ENCODE measurements at places on chromosomes 1 and 21.

DNA sequence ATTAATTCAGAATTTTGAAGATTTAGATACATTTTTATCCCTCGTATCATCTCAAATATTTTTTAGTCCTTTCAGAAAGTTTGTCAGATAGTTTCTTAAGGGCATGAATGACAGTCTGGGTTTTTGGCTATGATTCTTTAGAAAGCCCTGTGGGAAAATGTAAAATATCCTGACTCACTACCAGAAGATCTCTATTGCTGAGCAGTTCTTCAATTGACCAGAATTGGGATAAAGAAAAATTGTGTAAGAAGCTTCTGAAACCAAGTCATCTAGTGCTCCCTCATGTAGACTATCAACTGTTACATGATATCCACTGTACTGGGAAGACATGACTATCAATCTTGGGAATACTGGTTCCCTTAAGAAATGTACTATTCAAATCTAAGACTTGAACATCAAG, 608.3 kb upstream of the CHRM3 start:
- no peaks in the 10 kb centered on the region for H3K36me3 ChIP-seq
- H3K4me1 ChIP-seq, result no peaks in the 10 kb centered on the region
- H3K27ac ChIP-seq, result no peak overlapping the region
- H3K27me3 ChIP-seq, result no peaks in the 10 kb centered on the region

DNA sequence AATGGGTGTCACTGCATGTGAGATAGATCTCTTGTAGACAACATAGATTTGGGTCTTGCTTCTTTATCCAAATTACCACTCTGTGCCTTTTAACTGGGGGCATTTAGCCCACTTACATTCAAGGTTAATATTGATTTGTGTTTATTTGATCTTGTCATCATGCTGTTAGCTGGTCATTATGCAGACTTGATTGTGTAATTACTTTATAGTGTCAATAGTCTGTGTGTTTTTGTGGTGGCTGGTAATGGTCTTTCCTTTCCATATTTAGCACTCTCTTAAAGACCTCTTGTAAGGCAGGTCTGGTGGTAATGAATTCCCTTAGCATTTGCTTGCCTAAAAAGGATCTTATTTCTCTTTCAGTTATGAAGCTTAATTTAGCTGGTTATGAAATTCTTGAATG, 29.6 kb downstream of the ZNF691 start:
- no peak for DNase-seq
- no peaks in the 10 kb centered on the region for H3K36me3 ChIP-seq
- no peaks in the 10 kb centered on the region for H3K27me3 ChIP-seq
- H3K4me1 ChIP-seq, result no peaks in the 10 kb centered on the region
- no peak overlapping the region for H3K27ac ChIP-seq
- H3K4me3 ChIP-seq, result no peak overlapping the region

GRCh38 chr1:219991511-219991810, 54.8 kb downstream of the EPRS1 start:
- no peaks in the 10 kb centered on the region for H3K4me1 ChIP-seq
- H3K4me3 ChIP-seq, result no peak overlapping the region
- no peak overlapping the region for H3K27ac ChIP-seq
- no peak for DNase-seq

- no peak overlapping the region for H3K27ac ChIP-seq
- no peaks in the 10 kb centered on the region for H3K27me3 ChIP-seq
- H3K36me3 ChIP-seq, result no peaks in the 10 kb centered on the region
- peak; percentile 99 for DNase-seq
- H3K4me3 ChIP-seq, result no peak overlapping the region
- H3K4me1 ChIP-seq, result no peaks in the 10 kb centered on the region
Measured at GRCh38 chr1:205061665-205062069, 18.7 kb downstream of the CNTN2 start.

DNA sequence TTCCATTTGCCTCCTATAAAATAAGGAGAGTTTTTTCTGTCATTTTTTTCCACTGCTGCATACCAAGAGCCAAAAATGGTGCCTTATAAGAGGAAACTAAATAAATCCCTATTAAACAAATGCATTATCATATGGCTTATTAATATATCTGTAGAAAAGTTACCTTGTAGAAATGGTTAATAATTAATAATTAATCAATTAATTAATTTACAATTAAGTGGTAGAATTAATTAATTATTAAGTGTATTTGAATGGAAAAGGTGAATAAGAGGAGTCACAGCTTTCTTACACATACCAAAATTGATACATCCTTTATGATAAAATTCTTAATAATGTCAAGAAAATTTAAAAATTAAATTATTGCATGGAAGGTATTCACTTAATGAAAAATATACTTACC, 35.6 kb upstream of the RGS18 start:
- no peaks in the 10 kb centered on the region for H3K36me3 ChIP-seq
- H3K27ac ChIP-seq, result no peak overlapping the region
- H3K27me3 ChIP-seq, result no peaks in the 10 kb centered on the region

DNA sequence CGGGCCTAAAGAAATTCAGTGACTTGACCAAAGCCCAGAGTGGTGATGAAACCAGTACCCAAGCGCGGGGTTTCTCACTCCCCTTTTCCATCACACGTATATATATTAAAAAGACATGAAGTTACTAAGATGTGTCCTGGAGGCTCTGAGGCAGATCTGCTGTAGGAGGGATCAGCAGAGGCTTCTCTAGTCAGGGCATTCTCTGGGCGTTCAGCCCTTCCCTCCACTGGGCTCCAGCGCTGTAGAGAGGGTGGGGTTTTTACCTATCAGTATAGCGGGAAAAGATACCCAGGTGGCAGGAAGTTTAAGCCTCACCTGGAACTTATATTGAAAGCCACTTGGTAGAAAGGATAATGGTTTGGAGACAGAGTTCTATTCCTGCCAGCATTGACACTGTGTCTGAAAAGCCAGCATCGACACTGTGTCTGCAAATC, 862 bp upstream of the PLEKHO1 start:
- no peak for DNase-seq
- peaks cover 2% of the 10 kb centered on the region for H3K27me3 ChIP-seq
- H3K4me1 ChIP-seq, result no peaks in the 10 kb centered on the region

DNA sequence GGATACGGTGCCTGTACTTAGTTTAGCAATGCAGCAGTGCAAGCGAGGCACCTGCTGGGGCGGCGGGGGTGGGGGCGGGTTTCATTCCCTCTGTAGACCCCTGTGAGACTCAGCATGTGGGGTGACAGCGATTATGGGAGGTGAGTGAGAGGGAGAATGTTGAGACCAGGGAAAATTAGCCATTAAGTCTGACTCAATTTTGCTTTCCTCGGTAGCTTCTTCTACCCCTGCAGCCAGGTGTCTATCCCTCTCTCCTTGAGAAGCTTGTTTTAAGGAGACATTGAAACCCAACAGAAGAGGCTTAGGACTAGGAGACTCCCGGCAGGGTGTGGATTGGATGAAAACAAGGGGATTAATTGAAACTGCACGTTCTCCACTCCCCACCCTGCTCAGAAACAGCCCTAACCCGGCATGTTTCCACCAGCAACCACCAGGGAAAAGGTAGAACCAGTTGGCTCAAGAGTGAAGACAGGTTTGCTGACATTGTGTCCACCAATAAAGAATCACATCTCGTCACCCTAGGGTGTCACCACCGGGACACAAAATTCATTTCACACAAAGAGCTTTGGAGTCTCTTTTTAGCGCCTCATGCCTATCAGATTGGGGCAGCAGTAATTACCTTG, 20.6 kb upstream of the ATF3 start:
- DNase-seq, result no peak
- H3K27me3 ChIP-seq, result no peaks in the 10 kb centered on the region
- H3K4me3 ChIP-seq, result no peak overlapping the region

GRCh38 chr21:39184050-39184980, 1.1 kb upstream of the PSMG1 start:
- no peak overlapping the region for H3K27ac ChIP-seq
- DNase-seq, result no peak
- H3K36me3 ChIP-seq, result peaks cover 6% of the 10 kb centered on the region

- no peaks in the 10 kb centered on the region for H3K4me1 ChIP-seq
- H3K4me3 ChIP-seq, result no peak overlapping the region
- no peak overlapping the region for H3K27ac ChIP-seq
- no peaks in the 10 kb centered on the region for H3K27me3 ChIP-seq
- no peak for DNase-seq
Measured at GRCh38 chr1:15343729-15344128, 66.0 kb upstream of the EFHD2 start.

- no peaks in the 10 kb centered on the region for H3K27me3 ChIP-seq
- DNase-seq, result no peak
- H3K36me3 ChIP-seq, result no peaks in the 10 kb centered on the region
- no peak overlapping the region for H3K27ac ChIP-seq
Measured at GRCh38 chr1:226216056-226216455, 7.4 kb upstream of the MIXL1 start.

DNA sequence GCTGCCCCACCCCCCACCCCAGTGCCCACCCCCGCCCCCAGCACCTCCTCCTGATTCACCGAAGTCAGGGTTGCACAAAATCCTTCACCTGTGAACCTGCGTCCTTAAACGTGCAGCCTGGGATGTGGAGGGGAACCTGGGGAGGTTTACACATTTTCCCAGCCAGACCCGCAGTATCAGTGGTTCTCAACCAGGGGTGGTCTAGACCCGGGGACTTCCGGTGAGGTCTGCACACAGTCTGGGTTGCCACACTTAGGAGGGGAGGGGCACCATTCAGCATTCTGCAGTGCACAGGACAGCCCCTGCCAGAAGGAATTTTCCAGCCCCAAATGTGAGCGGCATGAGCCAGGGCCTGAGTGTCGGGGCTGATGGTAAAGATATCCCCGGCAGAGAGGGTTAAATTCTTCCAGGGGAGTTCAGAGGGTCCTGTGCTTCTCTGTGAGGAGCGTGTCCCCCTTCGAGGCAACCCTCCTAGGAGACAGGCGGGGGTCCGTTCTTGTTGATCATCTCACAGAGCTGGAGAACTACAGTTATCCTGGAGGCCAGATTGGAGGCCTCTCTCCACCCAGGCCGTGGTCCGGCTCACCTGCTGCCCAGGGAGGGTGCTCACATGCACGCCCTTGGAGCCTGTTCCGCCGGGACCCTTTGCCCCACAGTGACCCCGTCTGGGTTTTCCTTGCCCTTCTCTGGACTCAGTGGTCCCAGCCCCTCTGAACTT, 113.6 kb downstream of the SIK1 start:
- no peaks in the 10 kb centered on the region for H3K36me3 ChIP-seq
- H3K27me3 ChIP-seq, result no peaks in the 10 kb centered on the region
- H3K27ac ChIP-seq, result no peak overlapping the region
- peaks cover 5% of the 10 kb centered on the region for H3K4me1 ChIP-seq

- H3K4me3 ChIP-seq, result peak overlapping the region; percentile 54
- H3K27me3 ChIP-seq, result no peaks in the 10 kb centered on the region
- peak; percentile 96 for DNase-seq
- H3K36me3 ChIP-seq, result peaks cover 16% of the 10 kb centered on the region
Measured at GRCh38 chr1:16206547-16207317, 5.7 kb downstream of the ARHGEF19 start.

GRCh38 chr1:4626560-4627319, 27.7 kb upstream of the AJAP1 start:
- no peak overlapping the region for H3K4me3 ChIP-seq
- no peak overlapping the region for H3K27ac ChIP-seq
- H3K4me1 ChIP-seq, result no peaks in the 10 kb centered on the region
- no peaks in the 10 kb centered on the region for H3K36me3 ChIP-seq
- no peak for DNase-seq
- H3K27me3 ChIP-seq, result no peaks in the 10 kb centered on the region

DNA sequence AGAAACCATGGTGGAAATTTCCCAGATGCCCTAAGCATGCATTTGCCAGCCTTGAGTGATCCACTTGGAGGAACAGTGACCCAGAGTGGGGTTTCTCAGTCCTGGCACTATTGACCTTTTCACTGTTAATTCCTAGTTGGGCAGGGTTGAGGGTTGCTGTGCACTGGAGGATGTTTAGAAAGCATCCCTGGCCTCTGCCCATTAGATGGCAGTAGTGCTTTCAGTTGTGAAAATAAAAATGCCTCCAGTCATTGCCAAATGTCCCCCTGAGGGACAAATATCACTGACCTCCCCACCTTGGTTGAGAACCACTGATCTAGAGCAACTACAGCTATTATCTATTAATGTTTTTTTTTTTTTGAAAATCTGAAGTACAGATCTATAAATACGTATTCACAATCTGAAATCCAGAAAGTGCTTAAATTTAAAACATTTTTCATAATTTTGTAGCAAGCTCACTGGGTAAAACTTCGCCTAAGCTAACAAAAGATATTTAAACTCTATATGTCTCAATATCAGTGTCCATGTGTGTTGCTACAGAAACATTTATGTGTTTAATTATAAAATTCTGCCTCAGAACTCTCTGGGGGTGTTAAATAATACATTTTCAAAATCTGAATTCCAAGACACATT, 27.3 kb downstream of the F3 start:
- no peaks in the 10 kb centered on the region for H3K36me3 ChIP-seq
- no peak overlapping the region for H3K4me3 ChIP-seq
- H3K27me3 ChIP-seq, result no peaks in the 10 kb centered on the region
- DNase-seq, result peak; percentile 49
- H3K27ac ChIP-seq, result no peak overlapping the region

- H3K27me3 ChIP-seq, result no peaks in the 10 kb centered on the region
- no peak overlapping the region for H3K4me3 ChIP-seq
- H3K36me3 ChIP-seq, result no peaks in the 10 kb centered on the region
- no peaks in the 10 kb centered on the region for H3K4me1 ChIP-seq
- H3K27ac ChIP-seq, result no peak overlapping the region
Measured at GRCh38 chr1:172874950-172875349, 175.8 kb downstream of the TNFSF18 start.

DNA sequence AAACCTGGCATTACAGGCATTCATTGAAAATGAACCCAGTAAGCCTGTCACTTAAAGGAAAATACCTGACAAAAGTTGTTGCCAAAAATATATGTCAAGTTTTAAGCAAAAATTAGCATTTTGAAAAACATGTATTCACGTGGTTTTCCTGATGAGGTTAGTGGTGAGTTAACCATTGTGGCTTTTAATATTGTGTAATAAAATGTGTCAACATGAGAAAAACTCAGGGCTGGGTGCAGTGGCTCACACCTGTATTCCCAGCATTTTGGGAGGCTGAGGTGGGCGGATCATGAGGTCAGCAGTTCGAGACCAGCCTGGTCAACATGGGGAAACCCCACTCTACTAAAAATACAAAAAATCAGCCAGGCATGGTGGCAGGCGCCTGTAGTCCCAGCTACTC, 731.4 kb downstream of the KCNT2 start:
- H3K4me3 ChIP-seq, result no peak overlapping the region
- H3K4me1 ChIP-seq, result no peaks in the 10 kb centered on the region

GRCh38 chr1:37485902-37486679, 11.7 kb downstream of the ZC3H12A start:
- H3K4me1 ChIP-seq, result peaks cover 5% of the 10 kb centered on the region
- DNase-seq, result no peak
- peaks cover 18% of the 10 kb centered on the region for H3K36me3 ChIP-seq
- H3K4me3 ChIP-seq, result no peak overlapping the region
- no peaks in the 10 kb centered on the region for H3K27me3 ChIP-seq

GRCh38 chr1:25695771-25696311, 79.2 kb downstream of the MAN1C1 start:
- H3K27me3 ChIP-seq, result no peaks in the 10 kb centered on the region
- no peak overlapping the region for H3K27ac ChIP-seq
- no peak for DNase-seq
- no peak overlapping the region for H3K4me3 ChIP-seq
- no peaks in the 10 kb centered on the region for H3K36me3 ChIP-seq
- peaks cover 24% of the 10 kb centered on the region for H3K4me1 ChIP-seq

GRCh38 chr1:61852670-61853015, 110.4 kb downstream of the PATJ start:
- no peak for DNase-seq
- peaks cover 2% of the 10 kb centered on the region for H3K27me3 ChIP-seq
- no peak overlapping the region for H3K4me3 ChIP-seq
- H3K36me3 ChIP-seq, result peaks cover 8% of the 10 kb centered on the region
